ENCODE measurements at places on chromosomes 7 and 10. TPM values are rescaled to one million over a fixed set of nuclear protein-coding genes. Genes with fewer than 3 reads are reported as not detected.

DNAJB6 gene
- 179 TPM for total RNA-seq

EVX1 gene
- total RNA-seq = not detected

CLDN3 gene
- total RNA-seq = 0.68 TPM

ELOVL3 gene
- 0.62 TPM for total RNA-seq

MUC12 gene
- total RNA-seq = 2.5 TPM

PRKG1 gene
- 2.8 TPM for total RNA-seq

USP54 gene
- total RNA-seq = 85.9 TPM

- peaks cover 11% of the 10 kb centered on the region for H3K27me3 ChIP-seq
Observed at GRCh38 chr7:28435152-28435551, 22.8 kb downstream of the CREB5 start.

- H3K27ac ChIP-seq = no peak overlapping the region
- H3K4me1 ChIP-seq = no peaks in the 10 kb centered on the region
- no peak for DNase-seq
- no peaks in the 10 kb centered on the region for H3K36me3 ChIP-seq
Observed at GRCh38 chr7:33623267-33623666, 282.1 kb upstream of the BMPER start.

DNA sequence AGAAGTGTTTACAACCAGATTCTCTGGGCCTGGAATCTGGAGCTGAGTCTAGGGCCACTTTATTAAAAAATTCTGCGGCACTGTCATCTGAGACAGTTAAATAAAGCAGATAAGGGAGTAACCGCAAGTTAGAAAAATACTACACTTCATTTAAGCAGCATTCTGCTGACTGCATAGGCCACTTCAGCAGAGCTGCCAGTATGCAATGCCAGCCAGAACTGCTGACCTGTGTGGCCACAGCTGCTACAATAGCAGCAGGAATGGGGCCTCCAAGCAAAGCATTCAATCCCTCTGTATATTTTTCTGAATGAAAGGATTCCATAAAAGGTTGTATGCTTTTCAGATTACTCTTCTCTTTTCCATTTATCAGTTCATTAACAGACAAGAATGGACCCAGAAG is 136.0 kb downstream of the COL28A1 start:
- H3K27ac ChIP-seq = no peak overlapping the region
- H3K36me3 ChIP-seq = no peaks in the 10 kb centered on the region
- no peak overlapping the region for H3K4me3 ChIP-seq
- no peaks in the 10 kb centered on the region for H3K27me3 ChIP-seq
- DNase-seq = peak; percentile 19

- H3K4me3 ChIP-seq = no peak overlapping the region
- no peaks in the 10 kb centered on the region for H3K27me3 ChIP-seq
- no peaks in the 10 kb centered on the region for H3K4me1 ChIP-seq
- no peaks in the 10 kb centered on the region for H3K36me3 ChIP-seq
Observed at GRCh38 chr10:33982995-33983394, 648.5 kb upstream of the NRP1 start.

- DNase-seq = no peak
- H3K27me3 ChIP-seq = no peaks in the 10 kb centered on the region
- no peak overlapping the region for H3K27ac ChIP-seq
- H3K4me3 ChIP-seq = no peak overlapping the region
- peaks cover 18% of the 10 kb centered on the region for H3K4me1 ChIP-seq
Observed at GRCh38 chr10:110430340-110431273, 67.1 kb upstream of the DUSP5 start.

DNA sequence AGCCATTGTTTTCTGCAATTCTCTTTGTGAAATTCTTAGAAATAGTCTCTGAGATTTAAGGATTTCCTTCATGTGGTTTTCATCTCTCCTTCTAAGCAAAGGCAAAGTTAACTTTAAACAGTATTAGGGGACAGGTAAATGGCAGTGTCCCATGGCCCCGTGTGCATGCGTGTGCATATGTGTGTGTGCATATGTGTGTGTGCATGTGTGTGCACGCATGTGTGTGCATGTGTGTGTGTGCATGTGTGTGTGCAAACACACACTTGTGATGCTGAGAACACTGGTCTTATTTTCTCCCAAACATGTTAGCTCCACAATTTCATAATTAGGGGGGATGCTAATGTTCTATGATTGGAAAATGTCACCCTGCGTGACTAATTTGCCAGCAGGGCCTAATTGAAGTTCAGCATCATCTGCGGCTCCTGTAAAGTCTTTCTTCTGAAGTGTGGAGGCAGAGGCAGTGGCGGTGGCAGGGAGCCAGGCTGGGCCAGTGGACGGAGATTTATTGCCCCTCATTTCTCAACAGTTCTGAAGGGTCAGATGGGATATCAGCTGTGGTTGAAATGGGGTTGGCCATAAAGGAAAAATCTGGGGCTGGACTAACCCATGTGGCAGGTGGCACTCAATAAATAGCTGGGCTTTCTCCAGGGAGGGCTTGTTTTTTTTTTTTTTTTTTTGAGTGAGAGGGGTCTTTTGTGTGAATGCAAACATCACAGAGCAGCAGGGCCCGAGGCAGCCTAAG is 289.3 kb upstream of the PODXL start:
- DNase-seq = no peak
- no peak overlapping the region for H3K4me3 ChIP-seq
- no peaks in the 10 kb centered on the region for H3K36me3 ChIP-seq

GRCh38 chr10:112801748-112802147 is 148.3 kb upstream of the TCF7L2 start:
- no peaks in the 10 kb centered on the region for H3K4me1 ChIP-seq
- DNase-seq = no peak
- no peak overlapping the region for H3K27ac ChIP-seq
- H3K36me3 ChIP-seq = no peaks in the 10 kb centered on the region
- H3K4me3 ChIP-seq = no peak overlapping the region
- no peaks in the 10 kb centered on the region for H3K27me3 ChIP-seq

- H3K36me3 ChIP-seq = no peaks in the 10 kb centered on the region
- no peak overlapping the region for H3K4me3 ChIP-seq
- no peak overlapping the region for H3K27ac ChIP-seq
- H3K4me1 ChIP-seq = no peaks in the 10 kb centered on the region
- H3K27me3 ChIP-seq = no peaks in the 10 kb centered on the region
- DNase-seq = no peak
Observed at GRCh38 chr10:129498680-129499079, 31.6 kb downstream of the MGMT start.

GRCh38 chr7:54060643-54061042 is 481.5 kb upstream of the VSTM2A start:
- H3K27ac ChIP-seq = no peak overlapping the region
- H3K36me3 ChIP-seq = no peaks in the 10 kb centered on the region
- H3K4me1 ChIP-seq = no peaks in the 10 kb centered on the region
- no peak for DNase-seq

DNA sequence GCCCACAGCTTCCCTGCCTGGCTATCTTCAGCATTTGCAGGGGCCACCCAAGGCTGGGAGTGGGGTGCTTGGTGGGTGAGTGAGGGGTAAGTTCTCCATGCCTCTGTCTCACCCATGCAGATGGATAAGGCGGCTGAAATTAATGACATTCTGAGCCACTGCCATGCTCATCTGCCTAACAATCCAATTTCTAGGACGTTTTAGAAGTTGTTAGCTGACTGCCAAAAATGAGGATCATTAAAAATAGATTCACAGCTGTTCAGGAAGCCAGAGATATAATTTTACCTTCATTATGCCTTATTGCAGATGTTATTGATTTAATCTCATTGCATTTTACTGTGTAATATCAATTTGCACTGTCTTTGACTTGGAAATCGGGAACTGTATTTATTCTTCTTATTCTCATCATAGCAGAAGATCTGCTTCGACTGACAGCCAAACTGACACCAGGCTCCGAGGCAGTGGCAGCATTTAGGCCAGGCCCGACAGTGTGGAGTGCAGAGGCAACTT is 334.4 kb upstream of the NPVF start:
- no peak overlapping the region for H3K4me3 ChIP-seq
- no peaks in the 10 kb centered on the region for H3K4me1 ChIP-seq
- no peak overlapping the region for H3K27ac ChIP-seq
- H3K36me3 ChIP-seq = no peaks in the 10 kb centered on the region
- H3K27me3 ChIP-seq = peaks cover 2% of the 10 kb centered on the region

- no peak overlapping the region for H3K27ac ChIP-seq
- H3K4me3 ChIP-seq = no peak overlapping the region
- H3K4me1 ChIP-seq = no peaks in the 10 kb centered on the region
- H3K36me3 ChIP-seq = no peaks in the 10 kb centered on the region
Observed at GRCh38 chr7:159075563-159076238, 69.0 kb downstream of the VIPR2 start.

GRCh38 chr7:101820703-101821102 is 3.3 kb downstream of the CUX1 start:
- no peaks in the 10 kb centered on the region for H3K36me3 ChIP-seq
- no peak overlapping the region for H3K27ac ChIP-seq
- no peaks in the 10 kb centered on the region for H3K27me3 ChIP-seq
- no peak overlapping the region for H3K4me3 ChIP-seq
- DNase-seq = no peak
- peaks cover 5% of the 10 kb centered on the region for H3K4me1 ChIP-seq

DNA sequence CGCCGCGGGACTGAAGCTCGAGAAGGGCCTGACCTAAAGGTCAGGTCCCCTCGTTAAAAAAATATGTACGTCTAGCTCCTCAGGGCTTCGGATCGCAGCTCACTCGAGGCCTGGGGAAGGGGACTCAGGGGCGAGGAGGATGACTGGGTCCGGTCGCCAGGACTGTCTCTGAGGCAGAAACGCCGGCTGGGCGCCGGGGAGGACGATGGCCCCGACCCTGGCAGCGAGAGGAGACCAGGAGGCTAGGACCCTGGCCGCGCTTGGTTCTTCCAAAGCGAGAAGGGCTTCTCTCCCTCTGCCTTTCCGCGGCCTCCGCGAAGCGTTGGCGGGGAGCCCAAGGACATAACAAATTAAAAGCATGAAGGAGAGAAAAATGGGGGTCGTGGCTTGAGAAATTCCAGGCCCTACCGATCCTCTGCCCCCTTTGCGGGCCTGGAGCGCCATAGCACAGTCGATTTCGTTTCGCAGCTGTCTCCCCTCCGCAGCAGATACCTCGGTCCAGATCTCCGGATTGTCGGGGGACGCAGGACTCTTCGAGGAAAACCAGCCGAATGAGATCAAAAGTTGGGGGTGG is 3.1 kb downstream of the NKX2-3 start:
- no peak overlapping the region for H3K4me3 ChIP-seq
- H3K4me1 ChIP-seq = no peaks in the 10 kb centered on the region
- peaks cover 94% of the 10 kb centered on the region for H3K27me3 ChIP-seq
- H3K27ac ChIP-seq = no peak overlapping the region
- no peak for DNase-seq

DNA sequence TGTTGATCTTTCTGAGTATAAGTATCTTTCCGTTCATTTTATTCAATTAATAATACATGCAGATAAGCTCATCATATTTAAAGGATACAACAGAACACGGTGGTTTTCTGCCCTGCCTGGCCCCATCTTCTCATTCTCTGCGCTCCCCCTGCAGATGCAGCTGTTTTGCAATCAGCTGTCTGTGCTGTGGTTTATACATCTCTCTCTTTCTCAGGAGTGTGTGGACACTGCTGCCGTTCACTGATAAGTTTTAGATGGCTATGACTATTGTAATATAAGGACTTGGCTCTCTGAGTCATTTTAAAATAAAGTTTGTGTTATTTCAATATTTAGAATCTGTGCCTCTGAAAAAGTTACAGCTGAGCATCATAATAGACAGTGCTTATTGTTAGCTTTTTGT is 54.5 kb downstream of the CUL1 start:
- H3K27me3 ChIP-seq = no peaks in the 10 kb centered on the region
- no peak overlapping the region for H3K4me3 ChIP-seq
- DNase-seq = peak; percentile 14
- no peak overlapping the region for H3K27ac ChIP-seq

GRCh38 chr10:99345350-99345749 is 16.2 kb downstream of the CNNM1 start:
- no peak overlapping the region for H3K4me3 ChIP-seq
- no peaks in the 10 kb centered on the region for H3K36me3 ChIP-seq
- DNase-seq = peak; percentile 54

GRCh38 chr10:66457629-66458028 is 468.2 kb upstream of the LRRTM3 start:
- no peaks in the 10 kb centered on the region for H3K4me1 ChIP-seq
- no peaks in the 10 kb centered on the region for H3K27me3 ChIP-seq
- no peak for DNase-seq

- H3K27ac ChIP-seq = no peak overlapping the region
- no peak overlapping the region for H3K4me3 ChIP-seq
- H3K27me3 ChIP-seq = no peaks in the 10 kb centered on the region
- no peak for DNase-seq
Observed at GRCh38 chr7:37753398-37754050, 70.0 kb downstream of the GPR141 start.

DNA sequence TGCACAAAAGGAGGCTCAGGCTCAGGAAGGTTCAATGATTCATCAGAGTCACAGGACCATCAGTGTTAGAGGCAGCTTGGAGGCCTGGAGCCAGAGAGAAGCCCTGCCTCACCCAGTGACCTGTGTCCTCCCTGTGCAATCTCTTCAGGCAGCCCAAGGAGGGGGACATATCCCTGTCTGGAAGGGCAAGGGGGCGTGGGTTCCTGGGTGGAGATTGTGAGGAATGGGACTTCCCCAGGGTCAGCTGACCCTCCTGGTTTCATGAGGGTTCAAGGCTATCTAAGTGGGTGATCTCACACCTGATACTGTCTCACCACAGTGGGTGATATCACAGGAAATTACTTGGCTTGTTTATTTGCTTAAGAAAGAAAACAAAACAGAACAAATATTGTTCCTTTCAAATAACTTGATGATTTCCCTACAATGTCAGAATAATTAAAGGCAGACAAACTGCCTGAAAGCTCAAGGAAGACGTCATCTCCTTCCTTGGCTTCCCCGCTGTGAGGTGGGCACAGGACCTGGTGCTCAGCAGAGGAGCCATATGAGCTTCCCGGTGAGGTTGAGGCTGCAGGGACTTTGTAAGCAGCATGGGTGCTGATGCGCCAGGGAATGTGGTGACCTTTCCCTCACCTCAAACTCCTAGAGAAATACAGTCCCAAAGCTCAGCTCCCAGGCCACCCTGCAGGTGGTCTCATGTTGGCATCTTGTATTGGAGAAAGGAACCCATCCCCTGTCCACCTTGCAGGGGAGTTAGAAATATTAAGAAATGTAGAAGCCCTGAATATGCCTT is 763.2 kb downstream of the GRID1 start:
- no peak overlapping the region for H3K27ac ChIP-seq
- H3K4me3 ChIP-seq = no peak overlapping the region
- no peaks in the 10 kb centered on the region for H3K27me3 ChIP-seq

GRCh38 chr10:63822496-63822895 is 301.3 kb downstream of the REEP3 start:
- DNase-seq = no peak
- H3K27ac ChIP-seq = no peak overlapping the region
- H3K4me3 ChIP-seq = no peak overlapping the region
- no peaks in the 10 kb centered on the region for H3K36me3 ChIP-seq
- H3K4me1 ChIP-seq = no peaks in the 10 kb centered on the region
- H3K27me3 ChIP-seq = no peaks in the 10 kb centered on the region

DNA sequence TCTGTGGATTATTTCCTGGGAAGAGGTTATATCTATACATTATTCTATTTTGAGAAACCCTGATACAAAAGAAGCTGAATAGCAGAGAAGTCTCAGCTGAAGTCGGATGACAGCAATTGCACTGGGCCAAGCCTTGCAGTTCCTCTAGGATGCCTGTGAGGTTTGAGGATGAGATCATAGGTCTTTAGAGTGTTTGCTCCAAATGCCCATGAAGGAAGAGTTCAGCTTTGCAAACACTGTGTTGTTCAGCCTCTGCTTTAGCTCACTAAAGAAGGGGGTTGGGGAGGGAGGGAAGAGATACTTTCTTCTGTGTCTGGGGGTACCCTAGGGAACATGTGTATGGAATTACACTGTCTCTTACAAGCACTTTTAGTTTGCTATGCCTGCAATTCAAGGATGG is 282.5 kb upstream of the NRP1 start:
- peak; percentile 7 for DNase-seq
- H3K27me3 ChIP-seq = no peaks in the 10 kb centered on the region
- H3K4me1 ChIP-seq = no peaks in the 10 kb centered on the region

GRCh38 chr10:101015582-101015973 is 15.4 kb downstream of the PDZD7 start:
- no peak overlapping the region for H3K4me3 ChIP-seq
- no peak for DNase-seq
- peaks cover 43% of the 10 kb centered on the region for H3K4me1 ChIP-seq
- no peak overlapping the region for H3K27ac ChIP-seq
